ENCODE measurements at places on chromosomes 1 and 21.
A peak's percentile ranks its signal among the peaks of the same experiment; 100 is the strongest.

DNA sequence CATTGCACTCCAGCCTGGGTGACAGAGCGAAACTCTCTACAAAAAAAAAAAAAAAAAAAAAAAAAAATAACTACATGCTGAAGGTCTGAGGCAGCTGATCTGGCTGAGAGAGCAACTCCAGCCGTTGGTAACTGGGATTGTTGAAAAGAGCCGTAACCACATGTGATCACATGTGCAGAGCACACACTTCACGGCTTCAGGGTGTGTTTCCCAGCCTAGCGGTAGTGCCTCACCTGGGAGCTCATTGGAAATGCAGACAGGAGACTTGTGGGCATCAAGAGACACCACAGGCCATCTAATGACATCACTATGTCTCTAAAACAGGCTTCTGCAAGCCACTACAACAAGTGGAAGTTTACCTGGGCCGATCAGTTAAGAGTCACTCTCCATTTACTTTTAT is 11.8 kb upstream of the OTUD7B start:
- no peak for DNase-seq

- DNase-seq, result no peak
These were observed 284.4 kb upstream of the C1orf105 start for GRCh38 chr1:172135978-172136610.

DNA sequence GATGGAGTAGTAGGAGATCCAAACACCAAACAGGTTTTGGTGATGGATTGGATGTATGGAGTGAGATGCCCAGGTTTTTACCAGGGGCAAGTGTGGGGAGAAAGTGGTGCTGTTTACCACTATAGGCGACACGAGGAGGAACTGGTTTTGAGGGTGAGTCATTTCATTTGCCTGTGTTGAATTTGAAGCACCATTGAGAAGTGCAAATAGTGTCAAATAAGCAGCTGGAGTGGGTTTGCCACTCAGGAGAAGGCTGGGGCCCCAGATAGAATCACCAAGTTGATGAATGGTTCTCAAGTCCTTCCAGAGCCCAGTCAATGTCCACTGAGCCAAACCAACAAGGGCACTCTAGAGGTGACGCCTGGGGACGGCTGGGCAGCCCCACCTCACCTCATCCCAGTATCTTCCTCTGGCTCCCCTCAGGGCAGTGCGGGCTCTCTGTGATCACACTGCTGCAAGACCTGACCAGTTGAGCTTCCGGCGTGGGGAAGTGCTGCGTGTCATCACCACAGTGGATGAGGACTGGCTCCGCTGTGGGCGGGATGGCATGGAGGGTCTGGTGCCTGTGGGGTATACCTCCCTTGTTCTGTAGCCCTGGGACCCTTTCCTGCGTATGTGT is 9.4 kb downstream of the RUSC1 start:
- no peak for DNase-seq

- no peak for DNase-seq
These were observed 37.8 kb upstream of the IRF2BP2 start for GRCh38 chr1:234647758-234648157.

GRCh38 chr1:176101951-176102642 is 105.0 kb downstream of the COP1 start:
- DNase-seq, result no peak

- no peak for DNase-seq
These were observed 33.6 kb downstream of the CATSPERE start for GRCh38 chr1:244494653-244495052.

DNA sequence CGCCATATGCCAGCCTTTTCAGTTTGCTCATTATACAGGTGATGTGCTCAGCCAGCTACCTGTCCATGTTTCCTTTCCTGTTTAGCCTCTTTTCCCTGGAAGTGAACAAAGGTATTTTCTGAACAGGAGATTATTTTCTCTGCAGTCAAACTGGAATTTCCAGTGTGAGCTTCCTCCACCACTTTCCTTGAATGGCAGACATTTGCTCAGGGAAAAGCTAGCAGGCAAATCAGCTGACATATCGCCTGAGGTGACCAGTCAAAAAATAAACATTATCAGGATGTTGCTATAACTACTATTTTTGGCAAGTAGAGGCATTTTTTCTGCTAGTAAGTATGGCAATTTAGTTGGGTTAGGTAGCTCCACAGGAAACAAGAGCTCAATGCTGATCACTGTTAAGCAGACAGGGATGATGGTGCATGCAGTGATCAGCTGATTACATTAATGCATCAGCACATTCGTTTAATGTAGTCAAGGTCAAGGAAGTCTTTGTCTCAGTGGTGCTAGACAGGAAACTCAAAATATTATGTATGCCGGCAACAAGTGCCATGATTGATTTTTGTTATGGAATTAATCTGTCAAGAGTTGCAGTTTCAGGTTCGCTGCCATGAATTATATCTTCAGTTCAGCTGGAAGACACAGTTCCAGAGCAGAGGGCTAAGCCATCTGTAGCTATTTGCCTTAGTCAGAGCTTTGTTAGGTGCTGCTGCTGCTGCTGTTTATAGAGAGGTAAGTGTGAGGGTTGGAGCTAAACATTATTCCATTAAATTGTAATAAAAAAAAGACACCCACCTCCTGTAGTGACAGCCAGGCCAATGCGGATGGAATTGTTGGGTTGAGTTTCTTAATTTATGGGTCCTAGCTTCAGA is 179.7 kb upstream of the ST6GALNAC5 start:
- peak; percentile 6 for DNase-seq

DNA sequence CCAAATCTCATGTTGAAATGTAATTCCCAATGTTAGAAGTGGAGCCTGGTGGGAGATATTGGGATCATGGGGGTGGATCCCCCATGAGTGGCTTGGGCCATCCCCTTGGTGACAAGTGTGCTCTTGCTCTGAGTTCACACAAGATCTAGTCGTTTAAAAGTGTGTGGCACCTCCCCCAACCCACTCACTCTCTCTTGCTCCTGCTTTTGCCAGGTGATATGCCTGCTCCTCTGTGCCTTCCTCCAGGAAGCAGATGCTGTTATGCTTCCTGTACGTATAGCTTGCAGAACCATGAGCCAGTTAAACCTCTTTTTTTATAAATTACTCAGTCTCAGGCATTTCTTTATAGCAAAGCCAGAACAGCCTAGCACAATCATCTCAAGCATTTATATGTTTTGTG is 23.0 kb upstream of the HSPA13 start:
- no peak for DNase-seq

- peak; percentile 29 for DNase-seq
These were observed 26.2 kb downstream of the EXTL2 start for GRCh38 chr1:100868364-100868995.

GRCh38 chr21:17777072-17777765 is 41.9 kb downstream of the C21orf91 start:
- DNase-seq, result no peak

GRCh38 chr1:10915594-10915993 is 96.9 kb upstream of the TARDBP start:
- no peak for DNase-seq

GRCh38 chr1:109866071-109866470 is 44.6 kb upstream of the CSF1 start:
- DNase-seq, result no peak

GRCh38 chr1:239951511-239952140 is 140.1 kb upstream of the FMN2 start:
- DNase-seq, result peak; percentile 73

GRCh38 chr1:52238474-52238873 is 96.6 kb downstream of the ZFYVE9 start:
- no peak for DNase-seq

GRCh38 chr1:109893532-109894171 is 17.0 kb upstream of the CSF1 start:
- DNase-seq, result no peak

DNA sequence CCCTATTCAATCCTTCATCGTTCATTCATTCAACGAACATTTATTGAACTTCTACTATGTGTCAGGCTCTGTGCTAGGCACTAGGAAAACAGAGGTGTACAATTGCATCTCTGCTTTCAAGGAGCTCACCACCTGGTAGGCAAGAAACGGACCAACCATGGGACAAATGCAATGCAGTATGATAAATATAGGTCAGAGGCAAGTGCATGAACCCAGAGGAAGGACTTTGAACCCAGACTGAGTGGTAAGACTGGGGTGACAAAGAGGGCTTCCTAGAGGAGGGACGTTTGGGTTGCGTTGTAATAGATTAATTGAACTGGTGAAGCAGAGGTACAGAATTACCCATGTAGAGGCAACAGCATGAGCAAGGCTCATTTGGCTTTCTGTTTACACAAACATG is 16.4 kb downstream of the CD2 start:
- DNase-seq, result no peak

DNA sequence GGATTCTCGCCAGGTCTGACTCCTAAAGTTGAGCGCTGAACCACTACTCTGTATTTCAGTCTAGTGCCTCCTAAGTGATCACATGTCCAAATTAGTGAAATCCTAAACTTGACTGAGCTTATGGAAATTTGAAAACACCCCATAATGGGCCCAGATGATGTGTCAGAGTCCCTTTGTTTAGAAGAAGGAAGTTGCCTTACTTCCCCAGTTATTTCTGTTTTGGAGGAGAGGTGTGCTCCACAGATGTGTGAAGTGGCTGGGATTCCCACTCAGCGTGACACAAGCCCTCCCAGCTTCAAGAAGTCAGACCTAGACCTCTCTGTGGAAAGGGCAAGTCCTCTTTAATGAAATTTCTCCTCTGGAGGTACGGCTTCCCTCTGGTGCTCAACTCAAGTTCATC is 188.8 kb downstream of the TTLL7 start:
- DNase-seq, result no peak

DNA sequence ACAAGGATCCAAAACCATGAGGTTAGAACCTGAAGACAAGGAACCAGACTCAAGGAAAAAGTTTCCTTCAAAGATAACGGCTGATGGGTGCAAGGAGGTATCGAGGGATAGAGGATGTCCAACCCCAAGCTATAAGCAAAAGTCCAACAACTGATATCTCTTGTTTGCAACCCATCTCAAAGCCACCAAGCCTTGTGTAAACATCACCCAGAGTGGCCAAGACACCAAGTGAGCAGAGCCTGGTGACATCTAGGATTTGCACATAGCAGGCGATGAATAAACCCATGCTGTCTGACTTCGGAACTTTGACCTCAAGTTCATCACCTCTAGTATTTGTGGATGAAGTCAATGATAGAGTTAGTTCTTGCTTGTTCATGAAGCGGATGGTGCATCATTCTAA is 180.7 kb downstream of the ETS2 start:
- no peak for DNase-seq

GRCh38 chr1:10753299-10753698 is 43.1 kb downstream of the CASZ1 start:
- no peak for DNase-seq

- DNase-seq, result peak; percentile 7
These were observed 520 bp downstream of the TARS2 start for GRCh38 chr1:150487763-150488115.

- peak; percentile 76 for DNase-seq
These were observed 22.9 kb upstream of the DISC1 start for GRCh38 chr1:231603598-231604275.

GRCh38 chr1:34779526-34779925 is 1.5 kb upstream of the GJB3 start:
- DNase-seq, result no peak

DNA sequence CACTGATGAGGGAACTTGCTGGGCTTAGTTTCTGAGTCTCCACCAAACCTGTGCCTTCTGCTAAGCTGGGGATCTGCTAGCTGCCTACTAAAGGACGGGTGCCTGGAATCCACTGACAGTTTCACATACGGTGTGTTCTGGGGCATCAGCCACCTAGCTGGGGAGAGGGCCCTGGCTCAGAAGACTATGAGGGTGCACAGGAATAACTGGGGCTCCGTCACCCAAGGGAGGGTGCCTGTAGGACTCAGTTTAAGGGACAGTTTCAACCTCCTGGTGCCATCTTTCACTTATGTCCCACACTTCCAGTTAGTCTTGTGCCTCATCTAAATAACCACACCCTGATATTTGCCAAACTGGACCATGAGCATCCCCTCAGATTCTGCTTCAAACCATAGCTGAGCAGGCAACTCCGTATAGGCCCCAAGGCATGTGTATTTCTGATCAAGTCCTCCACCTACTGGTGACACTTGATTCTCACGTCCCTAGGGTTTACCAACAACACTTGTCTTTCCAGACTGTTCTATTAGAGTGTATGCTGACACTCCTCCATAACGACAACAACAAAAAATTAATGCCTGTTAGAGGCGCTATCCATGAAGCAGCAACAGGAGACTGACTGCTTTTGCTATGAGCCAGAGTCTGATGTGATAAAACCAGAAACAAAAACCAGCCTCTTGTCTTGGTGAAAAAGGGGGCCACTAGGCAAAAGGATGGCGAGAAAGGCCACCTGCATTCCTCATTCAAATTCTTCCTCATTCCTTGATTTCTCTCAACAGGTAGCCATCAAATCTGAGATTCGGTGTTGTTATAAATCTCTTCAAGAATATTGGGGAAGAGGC is 55.0 kb upstream of the PAXBP1 start:
- DNase-seq, result peak; percentile 37

GRCh38 chr1:218303176-218303879 is 18.2 kb downstream of the RRP15 start:
- DNase-seq, result no peak

DNA sequence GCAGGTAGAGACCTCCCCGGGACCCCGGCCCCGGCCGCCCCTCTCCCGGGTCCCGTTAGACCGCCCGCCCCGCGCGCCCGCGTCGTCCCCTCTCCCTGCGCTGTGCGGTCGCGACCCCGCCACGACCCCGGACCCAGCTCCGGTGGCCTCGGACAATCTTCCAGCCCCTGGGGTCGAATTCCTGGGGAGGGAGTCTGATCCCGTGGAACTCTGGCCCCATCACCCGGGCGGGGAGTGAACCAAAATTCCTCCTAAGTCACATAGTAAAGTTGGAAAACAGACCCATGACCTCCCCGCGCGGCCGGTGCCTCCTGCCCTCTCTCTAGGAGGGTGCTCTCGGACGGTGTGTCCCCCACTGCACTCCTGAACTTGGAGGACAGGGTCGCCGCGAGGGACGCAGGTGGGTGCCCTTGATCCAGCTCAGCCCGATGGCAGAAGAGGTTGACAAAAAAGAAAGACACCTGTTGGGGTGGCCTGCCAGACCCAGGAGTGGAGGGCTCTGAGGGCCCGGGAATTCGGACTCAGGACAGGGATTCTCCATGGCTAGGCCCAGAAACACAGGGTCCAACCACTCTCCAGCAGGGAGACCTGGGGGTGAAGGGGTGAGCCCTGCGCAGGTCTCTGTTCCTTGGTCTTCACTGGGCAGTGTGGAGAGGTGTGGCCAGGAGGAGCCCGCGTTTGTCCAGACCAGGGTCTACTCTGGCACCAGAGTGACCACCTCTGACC is 451 bp downstream of the ADAMTSL4 start:
- no peak for DNase-seq

DNA sequence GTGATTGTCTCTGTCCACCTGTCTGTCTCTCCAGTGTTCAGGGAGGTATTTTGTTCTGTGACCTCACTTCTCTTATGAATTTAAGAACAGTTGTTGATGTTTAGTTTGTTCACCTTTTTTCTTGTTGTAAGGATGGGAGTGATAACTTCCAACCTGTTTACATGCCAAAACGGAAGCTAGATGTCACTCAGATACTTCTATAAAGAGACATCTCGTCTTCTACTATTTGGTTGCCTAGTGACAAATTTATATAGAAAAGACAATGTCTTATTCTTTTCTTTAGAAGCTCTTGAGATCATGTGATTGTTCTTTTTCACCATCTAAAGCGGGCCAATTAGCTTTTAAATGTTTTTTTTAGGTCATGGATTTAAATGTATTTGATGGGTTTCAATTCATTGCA is 33.8 kb downstream of the PRSS38 start:
- no peak for DNase-seq
